Right ventricle myocardium superior (tissue), 1 donor: ENCODE measurements at places on chromosomes 4 and X. TPM values are rescaled to one million over a fixed set of nuclear protein-coding genes. Genes with fewer than 3 reads are reported as not detected.

SSX1 gene
- not detected for total RNA-seq

GRCh38 chr4:15925830-15926229, 12.7 kb downstream of the FGFBP1 start:
- no peak for DNase-seq

GRCh38 chr4:24519649-24520048, 64.7 kb downstream of the DHX15 start:
- DNase-seq = no peak

- DNase-seq = no peak
Observed at GRCh38 chr4:84479663-84480062, 19.4 kb downstream of the NKX6-1 start.

GRCh38 chr4:104064646-104065577, 345.1 kb upstream of the TACR3 start:
- peak; percentile 27 for DNase-seq

- DNase-seq = no peak
Observed at GRCh38 chr4:122876456-122876855, 45.9 kb downstream of the NUDT6 start.

DNA sequence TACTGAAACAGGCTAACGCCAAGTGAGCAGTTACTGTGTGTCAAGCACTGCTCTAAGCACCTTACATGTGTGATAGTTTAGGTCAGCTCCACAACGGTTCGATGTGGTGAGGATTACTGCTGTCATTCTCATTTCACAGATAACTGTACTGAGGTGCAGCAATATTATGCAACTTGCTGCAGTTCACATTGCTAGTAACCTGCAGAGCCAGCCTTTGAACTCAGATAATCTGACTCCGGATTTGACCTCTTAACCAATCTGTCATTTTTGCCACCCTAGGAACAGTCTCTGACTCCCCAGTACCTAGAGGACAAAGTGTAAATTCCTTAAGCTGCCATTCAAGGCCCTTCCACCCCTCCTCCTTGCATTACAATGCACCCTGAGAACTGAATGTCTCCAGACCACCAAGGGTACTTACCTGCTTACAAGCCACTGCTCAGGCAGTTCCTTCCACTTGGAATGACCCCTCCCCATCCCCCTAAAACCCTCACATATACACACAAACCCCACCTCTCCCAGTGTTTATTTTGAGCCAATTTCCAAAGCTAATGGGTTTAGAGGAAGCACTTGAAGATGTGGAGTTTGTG, 24.9 kb downstream of the EFNB1 start:
- no peak for DNase-seq

LPAR4 gene
- 0.38 TPM for total RNA-seq

BANK1 gene
- 0.24 TPM for total RNA-seq

FAM149A gene
- total RNA-seq = 14.6 TPM

- DNase-seq = peak; percentile 61
Observed at GRCh38 chr4:1192493-1193205, 20.3 kb upstream of the SPON2 start.

SPANXN4 gene
- not detected for total RNA-seq

DNA sequence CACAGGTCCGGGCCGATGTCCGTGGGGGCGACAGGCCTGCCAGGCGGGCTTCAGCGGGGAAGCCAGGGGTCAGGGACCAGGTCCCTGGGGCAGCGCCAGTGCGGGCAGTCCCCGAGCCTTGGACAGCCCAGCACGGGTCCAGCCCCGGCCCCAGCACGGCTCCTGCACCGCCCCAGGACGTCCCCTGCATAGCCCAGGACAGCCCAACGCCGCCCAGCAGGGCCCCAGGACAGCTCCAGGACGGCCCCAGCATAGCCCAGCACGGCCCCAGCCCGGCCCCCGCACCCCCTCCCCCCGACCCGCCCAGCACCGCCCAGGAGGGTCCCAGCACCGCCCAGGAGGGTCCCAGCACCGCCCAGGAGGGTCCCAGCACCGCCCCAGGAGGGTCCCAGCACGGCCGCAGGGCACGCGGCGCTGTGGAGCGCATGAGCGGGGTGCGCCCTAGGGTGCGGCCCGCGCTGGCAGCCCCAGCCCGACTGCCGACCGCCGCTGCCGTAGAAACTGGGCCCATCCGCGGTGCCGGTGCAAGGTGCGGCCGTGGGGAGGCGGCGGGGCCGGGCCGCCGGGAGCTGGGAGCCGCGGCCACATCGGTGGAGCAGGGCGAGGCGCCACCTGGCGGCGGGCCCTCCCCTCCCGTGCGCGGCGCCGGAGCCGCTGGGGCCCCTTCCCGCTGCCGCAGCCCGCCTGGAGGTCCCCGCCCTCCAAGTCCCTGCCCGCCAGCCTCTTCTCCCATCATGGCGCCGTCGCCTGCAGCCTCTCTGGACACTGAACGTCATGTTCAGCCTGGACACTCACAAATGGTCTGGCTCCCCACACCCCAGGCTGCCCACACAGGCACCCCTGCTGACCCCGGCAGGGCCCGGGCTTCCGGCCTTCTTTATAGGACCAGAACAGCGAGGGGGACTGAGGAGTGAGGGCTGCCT, 106.8 kb upstream of the NKX1-1 start:
- peak; percentile 57 for DNase-seq

XPNPEP2 gene
- 0.73 TPM for total RNA-seq

- DNase-seq = peak; percentile 67
Observed at GRCh38 chr4:128863312-128864075, 54.0 kb downstream of the JADE1 start.

FIP1L1 gene
- 19.4 TPM for total RNA-seq

DNA sequence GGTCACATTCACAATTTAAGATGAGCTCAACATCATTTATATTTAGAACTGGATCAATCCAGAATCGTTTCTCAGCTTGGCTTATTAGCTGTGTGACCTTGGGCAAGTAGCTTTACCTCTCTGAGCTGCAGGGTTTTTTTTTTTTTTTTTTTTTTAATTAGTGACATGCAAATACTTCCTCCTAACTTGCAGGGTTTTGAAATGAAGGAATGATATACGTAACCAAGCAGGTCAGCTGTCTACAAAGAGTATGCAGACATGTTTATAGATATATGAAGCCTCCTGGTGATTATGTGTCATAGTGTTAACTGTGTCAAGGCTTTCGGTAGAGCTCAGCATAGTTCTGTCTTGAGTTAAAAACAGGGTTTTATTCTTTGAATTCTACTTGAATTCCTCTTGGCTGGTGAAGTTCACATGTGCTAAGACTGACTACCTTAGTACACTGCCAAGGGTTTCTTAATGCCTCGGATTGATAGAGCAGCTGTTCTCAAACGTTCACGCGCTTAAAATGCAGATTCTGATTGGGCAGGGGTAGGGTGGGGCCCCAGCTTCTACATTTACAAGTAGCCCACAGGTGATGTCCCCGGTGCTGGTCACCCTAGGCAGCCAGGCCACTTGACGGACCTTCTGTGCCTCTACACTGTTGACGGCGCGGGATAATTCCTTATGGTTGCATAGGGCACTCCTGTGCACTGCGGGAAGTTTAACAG, 654 bp upstream of the STS start:
- DNase-seq = no peak

MTCP1 gene
- total RNA-seq = 59.2 TPM

DNA sequence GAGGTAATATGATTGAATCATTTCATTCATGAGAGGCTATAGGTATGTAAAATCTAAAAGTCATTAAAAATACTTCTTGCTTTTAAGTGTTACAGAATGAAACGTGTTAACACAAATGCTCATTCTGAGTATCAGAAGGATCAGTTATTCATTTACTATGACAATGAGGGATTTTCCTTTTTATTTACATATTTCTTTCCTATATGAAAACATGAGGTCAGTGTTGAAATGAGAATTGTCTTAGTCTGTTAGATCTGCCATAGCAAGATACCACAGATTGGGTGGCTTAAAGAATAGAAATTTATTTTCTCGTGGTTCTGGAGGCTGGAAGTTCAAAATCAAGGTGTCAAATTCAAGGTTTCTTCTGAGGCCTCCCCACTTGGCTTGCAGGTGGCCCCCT, 181.2 kb downstream of the ARHGAP10 start:
- DNase-seq = no peak

PLXNB3 gene
- total RNA-seq = 1.5 TPM

- DNase-seq = no peak
Observed at GRCh38 chr4:121164291-121164690, at the start of gene TNIP3. Gene TNIP3 (minus strand): TSS chr4:121164321. CDS start chr4:121164125, 196 bp downstream.

DNA sequence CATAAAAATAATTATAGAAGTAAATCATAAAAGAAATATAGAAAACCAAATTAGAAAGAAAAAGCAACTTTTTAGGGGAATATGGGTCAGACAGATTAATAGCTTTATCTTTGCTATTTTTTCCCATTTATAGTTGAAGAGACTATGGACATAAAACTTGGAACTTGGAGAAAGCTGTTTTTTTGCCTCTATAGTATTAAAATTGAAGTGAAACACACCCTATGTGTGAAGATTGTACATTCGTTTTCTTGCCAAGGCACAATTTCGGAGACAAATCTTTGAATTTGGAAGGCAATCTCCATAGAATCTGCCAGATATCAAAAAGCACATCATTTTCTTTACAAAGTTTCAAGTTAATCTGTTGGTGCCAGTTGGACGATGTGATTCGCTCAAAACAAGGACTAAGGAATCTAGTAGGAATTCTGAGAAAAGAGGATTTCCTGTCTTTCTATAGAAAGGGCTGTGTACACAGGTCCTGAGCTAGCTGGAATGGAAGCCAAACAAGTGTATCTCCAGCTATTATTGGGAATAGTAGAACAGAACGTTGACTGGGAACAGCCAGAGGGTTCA, 156.3 kb downstream of the SLC7A11 start:
- no peak for DNase-seq

DNA sequence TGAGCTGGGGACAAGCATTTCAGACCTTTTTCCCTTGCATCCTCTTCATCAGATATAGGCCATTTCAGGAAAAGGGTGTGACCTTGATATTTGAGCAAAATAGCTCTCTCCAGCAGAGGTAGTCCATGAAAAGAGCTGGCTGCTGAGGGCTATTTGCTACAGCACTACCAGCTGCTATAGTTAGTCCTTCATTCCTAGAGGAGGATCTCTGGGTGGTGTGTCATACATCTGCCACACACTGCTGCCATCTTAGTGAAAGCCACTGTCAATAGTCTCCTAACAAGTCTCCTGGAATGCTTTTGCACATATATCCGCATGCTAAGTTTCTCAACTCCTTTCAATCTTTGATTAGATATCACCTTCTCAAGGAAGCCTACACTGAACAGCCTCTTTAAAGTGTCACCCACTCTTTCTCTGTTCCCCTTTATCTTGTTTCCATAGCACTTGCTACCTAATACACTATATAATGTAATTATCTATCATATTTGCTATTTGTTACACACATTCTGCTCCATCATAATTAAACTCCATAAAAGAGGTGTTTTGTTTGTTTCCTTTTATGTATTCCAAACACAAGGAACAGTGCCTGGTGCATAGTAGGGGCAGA, 131.9 kb downstream of the TBC1D19 start:
- no peak for DNase-seq

DNA sequence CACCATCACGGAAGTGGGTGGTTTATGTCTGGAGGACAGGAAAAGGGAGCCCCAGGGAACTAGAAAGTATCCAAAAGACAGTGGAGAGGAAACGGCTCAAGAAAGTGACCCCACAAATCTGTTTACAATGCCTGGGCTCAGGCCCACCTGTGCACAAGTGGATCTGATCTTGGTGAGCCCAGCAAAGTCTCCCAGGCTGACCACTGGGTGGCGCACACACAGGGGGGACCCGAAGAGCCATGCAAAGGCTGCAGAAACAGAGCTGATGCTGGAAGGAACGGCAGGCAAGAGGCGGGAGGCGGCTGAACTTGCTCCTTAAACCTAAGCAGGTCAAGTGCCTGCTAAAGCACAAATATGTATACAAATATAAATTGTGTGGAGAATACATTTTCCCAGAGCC, 9.6 kb downstream of the HAUS7 start:
- DNase-seq = peak; percentile 57

MAGEA11 gene
- total RNA-seq = not detected

DNA sequence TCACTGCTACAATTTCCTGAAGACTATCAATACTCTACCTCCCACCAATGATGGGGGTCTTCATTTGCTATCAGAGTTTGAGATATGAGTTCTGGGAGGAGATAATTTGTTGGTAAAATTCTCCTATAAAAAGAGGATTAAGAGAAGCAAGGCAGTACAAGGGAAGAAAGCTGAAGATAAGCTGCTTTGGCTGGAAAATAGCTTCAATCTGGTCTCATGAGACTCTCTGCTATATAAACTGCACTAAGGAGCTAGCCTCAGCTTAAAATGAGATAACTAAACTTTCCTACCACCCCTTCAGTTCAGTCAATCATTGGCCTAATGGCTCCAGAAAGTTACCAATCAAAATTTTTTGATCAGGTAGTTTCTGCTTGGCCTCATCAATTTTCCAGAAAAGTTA, 2105.0 kb downstream of the ARAP2 start:
- no peak for DNase-seq

DNA sequence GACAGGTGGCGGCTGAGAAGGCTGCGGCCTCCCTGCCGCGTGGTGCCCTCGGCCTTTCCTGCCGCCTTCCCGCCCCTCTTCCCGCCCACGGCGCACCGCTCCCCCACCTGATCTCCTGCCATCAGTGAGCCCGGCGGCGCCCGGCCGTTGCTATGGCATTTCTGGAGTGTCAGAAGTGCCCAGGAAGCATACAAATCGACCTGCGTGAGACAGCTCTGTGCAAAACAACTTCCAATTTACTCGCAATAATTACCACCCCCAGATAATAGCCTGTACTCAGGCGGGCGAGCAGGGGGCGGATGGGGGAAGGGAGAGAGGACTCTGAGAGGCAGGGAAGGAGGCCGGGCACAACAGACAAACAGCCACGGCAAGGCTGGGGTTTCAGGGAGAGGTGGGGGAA, 16.6 kb upstream of the ERCC6L start:
- DNase-seq = no peak

DNA sequence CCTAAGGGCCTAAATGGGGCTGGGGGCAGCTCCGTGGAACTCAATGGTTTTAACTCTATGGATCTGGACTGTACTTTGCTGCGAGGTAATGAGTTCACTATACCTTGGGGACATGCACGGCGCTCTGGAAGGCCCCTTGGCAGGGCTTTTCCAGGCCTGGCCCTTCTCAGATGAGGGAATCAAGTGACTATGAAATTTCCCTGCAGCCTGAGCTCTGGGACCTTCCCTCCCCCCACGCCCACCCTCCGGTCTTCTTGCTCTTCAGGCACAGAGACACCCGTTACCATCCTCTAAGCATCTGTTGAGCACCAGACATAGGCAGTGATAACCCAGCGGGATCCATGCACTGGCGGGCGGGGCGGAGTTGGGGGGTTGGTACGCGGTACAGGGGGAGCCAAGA, 109.2 kb downstream of the PSAPL1 start:
- peak; percentile 14 for DNase-seq
